Hematopoietic multipotent progenitor cell (in vitro differentiated cells): ENCODE measurements at places on chromosomes 3 and 15.

DNA sequence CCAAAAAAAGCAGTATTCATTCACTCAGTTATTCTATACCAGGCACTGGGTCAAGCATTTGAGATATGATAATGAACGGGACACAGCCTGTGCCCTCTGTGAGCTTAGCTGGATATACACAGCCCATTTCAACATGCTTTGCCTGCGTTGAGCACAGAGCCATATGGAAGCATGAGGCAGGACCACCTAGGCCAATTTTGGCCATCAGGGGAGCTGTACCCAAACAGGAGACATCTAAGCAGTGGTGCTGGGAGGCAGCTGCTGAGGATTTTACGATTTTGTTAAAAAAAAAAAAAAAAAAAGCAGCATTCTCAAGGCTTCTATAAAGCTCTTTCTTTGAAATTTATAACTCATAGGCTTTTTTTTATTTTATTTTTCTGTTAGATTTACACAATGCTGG is 87.2 kb upstream of the SLC2A2 start:
- no peak for DNase-seq

DNA sequence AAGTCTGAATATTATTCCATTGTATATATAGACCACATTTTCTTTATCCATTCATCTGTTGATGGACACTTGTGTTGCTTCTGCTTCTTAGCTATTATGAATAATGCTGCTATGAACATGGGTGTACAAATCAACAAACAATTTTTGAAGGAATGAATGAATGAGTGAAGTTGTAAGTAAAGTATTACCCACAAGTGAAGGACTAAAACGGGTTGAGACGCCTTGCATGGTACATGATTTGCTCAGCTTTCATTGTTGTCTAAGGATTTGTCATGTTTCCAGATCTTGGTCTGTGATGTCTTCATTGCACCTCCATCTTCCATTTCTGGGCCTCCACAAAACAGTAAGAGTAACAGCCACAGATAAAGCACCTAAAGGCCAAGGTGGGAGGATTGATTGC is 20.5 kb downstream of the IFT122 start:
- no peak for DNase-seq

DNA sequence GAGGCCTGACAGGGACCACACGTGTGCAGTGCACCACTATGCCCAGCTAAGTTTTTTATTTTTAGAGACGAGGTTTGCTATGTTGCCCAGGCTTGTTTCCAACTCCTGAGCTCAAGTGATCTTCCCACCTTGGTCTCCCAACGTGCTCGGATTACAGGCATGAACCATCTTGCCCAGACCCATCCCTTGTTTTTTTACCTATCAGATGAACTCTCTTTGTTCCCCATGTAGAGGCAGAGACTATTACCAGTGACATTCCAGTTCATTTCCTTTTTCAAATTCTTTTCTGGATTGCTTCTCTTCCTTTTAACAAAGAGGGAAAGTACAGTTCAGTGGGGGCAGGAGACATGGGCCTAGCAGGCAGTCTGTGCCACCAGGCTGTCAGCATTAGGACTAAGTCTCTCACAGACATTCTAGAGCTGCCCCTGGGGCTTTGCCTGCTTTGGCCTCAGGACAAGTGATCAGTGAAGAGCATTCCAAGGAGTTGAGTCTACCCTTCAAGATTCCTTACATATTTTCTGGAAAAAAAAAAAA is 103.5 kb upstream of the SLC7A14 start:
- DNase-seq = no peak

- peak; percentile 61 for DNase-seq
Observed at GRCh38 chr15:101088788-101089578, 162.9 kb downstream of the CHSY1 start.

GRCh38 chr3:129032716-129033115 is 27.9 kb upstream of the GP9 start:
- DNase-seq = no peak

- DNase-seq = no peak
Observed at GRCh38 chr15:81612631-81613030, 238.6 kb upstream of the TMC3 start.
